Activated naive CD8-positive, alpha-beta T cell treated with anti-CD3 and anti-CD28 coated beads, Interleukin-2, amount 10 ng/mL, durations not matched to agents 7 days and 5 days (primary cell): ENCODE measurements at places on chromosomes 1 and 21.

DNA sequence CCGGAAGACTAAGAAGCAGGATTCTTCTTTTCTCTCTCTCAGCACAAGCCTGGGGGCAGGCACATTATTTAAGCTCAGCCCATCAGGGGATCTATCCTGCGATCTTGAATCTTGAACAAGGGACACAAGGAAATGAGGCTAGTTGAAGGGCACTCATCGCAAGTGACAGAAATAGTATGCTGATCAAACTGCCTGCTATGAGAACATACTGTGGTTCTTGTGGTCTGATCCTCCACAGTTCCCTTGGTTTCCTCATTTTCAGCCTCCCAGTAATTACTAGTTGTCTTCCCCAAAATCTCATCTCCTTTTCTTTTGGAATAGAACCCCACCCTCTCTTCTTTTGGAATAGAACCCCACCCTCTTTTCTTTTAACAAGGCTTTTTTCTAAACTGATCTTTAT lies 6.5 kb downstream of the ANKRD45 start:
- no peak for DNase-seq

- no peak for DNase-seq
These were observed 4.0 kb downstream of the TSACC start for GRCh38 chr1:156342166-156342955.

GRCh38 chr1:199084293-199084692 lies 445.5 kb downstream of the PTPRC start:
- no peak for DNase-seq

DNA sequence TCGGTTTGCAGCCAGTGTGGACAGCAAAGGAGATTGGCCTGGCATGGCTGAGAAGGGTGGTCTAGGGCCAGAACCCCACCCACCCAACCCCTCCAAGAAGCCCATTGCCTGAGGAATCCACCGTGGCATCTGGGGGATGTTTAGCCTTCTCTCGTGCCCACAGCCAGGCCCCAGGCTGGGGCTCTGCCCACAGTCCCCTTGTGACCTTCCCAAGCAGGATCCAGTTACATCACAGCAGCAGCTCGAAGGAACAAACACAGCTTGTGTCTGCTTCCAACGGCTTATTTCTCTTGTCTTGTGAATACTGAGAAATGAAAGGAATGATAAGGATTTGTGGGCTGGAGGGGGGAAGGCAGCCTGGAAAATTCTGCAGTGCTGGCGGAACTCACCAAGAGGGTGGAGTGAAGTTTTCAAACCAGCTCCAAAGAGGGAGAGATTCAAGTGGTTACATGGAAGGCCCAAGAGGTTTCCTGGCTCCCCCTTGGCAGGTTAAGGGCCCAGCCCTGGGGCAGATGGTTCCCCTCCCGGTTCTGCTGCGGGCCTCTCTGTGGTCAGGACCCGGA lies 61.6 kb downstream of the DHRS3 start:
- no peak for DNase-seq

DNA sequence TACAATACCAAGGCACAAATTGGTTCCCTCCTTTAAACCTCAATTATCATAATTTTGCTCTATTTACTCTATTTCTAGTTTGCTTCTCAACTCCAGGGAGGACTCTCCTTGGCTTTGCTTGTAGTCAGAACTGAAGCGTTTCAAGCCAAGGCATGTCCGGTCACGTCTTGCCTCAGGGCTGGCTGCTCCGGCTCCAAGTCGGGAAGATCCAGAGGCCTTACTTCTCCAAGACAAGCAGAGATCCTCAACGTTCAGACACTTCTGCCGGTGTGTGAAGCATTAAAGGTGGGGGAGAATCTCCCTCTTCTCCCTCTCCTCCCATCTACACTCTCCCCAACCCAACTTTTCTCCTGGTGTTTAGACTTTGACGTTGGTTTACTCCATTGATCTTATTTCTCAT lies 7.2 kb upstream of the HHAT start:
- DNase-seq, result no peak

DNA sequence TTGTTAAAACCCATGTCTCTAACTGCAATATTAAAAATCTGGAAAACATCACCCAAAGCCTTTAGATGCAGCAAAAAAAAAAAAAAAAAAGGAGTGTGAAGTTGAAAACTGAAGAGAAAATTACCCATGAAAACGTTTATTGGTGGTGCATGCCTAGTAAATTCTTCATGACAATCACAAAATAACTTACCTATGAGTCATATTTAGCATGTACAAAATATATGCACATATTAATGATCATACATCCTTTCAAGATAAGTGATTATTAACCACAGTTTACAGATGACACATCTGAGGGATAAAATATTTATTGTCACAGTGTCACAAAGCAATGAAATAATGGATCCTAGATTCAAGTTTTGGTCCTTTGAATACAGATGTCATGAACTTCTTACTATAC lies 505.2 kb upstream of the NR5A2 start:
- no peak for DNase-seq

DNA sequence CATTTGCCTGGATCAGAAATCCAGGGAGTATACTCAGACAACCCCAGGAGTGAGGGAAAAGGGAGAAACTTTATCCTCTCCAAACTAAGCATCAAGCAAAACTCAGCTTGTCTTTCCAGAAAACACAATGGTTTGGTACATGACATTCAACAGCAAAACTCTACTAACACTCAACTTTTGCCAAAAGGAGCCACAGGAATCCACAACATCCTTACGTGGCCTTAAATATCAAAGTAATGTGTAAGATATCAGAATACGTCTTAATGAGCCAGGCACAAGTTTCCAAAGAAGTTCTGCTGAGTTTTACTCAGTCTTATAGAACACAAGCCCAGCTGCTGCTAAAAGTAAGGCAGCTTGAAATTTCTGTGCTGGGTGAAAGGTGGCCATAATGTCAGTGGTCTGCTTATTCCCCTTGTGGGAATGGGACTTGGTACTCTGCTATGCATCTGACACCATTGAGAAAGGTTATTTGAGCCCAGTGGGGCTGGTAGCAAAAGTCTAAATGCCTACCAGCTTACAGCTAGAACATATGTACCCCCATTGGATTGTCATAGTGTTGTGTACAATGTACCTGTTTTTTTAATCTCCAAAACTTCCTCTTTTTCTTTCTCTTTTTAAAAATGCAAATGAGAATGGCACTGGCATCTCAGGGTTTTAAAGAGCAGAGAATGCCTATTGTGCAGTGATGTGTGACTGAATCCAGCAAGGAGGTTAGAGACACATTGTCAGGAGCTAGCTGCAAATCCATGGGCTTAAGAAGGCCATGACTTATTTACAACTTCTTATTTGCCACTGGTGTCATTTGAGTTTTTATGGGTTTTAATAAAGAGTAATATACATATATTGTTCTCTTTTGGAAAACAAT lies 62.0 kb upstream of the ST6GALNAC3 start:
- no peak for DNase-seq

GRCh38 chr1:86423473-86423872 lies 498 bp upstream of the CLCA2 start:
- no peak for DNase-seq

DNA sequence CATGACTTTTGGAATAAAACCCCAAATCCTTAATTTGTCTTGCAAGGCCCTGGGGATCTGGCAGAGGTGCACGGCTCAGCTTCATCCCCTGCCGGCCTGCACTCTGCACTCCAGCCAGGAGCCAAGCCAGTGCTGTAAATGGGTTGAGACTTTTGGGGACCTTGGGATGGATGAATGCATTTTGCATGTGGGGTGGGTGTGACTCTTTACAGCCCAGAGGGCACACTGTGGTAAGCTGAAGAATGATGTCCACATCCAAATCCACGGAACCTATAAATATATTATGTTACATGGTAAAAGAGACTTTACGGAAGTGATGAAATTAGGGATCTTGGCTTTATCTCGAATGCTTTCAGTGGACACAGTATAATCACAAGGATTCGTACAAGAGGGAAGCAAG lies 177.8 kb downstream of the EDEM3 start:
- DNase-seq, result no peak

DNA sequence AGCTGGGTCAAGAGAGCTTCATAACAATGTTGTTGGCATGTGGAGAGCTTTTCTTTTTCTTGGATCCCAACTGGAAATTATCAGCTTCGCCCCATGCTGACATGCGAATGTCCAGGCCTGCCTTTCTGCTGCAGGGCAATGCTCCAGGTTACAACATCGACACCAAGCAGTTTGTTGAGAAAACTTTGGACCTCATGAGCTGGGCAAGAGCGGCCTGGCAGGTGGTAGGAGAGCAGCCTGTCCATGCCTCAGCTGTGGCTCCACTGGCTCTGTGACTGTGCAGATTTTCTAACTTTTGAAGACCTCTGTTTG lies 41.4 kb downstream of the MTARC1 start:
- DNase-seq, result no peak

GRCh38 chr1:24553931-24554330 lies 2.0 kb upstream of the NCMAP start:
- DNase-seq, result no peak

GRCh38 chr21:39484711-39485276 lies 33.0 kb downstream of the SH3BGR start:
- DNase-seq, result no peak

DNA sequence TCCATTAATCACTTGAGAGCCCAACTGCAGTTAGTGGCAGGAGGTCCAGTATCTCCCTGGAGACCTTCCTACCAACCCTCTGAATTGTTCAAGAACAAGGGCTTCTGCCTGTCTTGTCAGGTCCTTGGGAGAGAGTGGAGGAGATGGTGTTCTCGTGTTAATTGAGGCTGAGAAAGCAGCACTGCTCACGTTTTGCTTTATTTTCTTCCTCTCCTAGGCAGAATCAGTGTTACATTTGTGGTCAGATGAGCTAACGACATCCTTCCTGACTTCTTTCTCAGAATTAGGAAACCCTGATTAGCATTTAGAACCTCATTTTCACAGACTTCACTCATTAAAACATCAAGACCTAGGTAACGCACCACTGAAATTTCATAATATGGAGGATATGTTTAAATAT lies 26.4 kb upstream of the LRIG2 start:
- no peak for DNase-seq

DNA sequence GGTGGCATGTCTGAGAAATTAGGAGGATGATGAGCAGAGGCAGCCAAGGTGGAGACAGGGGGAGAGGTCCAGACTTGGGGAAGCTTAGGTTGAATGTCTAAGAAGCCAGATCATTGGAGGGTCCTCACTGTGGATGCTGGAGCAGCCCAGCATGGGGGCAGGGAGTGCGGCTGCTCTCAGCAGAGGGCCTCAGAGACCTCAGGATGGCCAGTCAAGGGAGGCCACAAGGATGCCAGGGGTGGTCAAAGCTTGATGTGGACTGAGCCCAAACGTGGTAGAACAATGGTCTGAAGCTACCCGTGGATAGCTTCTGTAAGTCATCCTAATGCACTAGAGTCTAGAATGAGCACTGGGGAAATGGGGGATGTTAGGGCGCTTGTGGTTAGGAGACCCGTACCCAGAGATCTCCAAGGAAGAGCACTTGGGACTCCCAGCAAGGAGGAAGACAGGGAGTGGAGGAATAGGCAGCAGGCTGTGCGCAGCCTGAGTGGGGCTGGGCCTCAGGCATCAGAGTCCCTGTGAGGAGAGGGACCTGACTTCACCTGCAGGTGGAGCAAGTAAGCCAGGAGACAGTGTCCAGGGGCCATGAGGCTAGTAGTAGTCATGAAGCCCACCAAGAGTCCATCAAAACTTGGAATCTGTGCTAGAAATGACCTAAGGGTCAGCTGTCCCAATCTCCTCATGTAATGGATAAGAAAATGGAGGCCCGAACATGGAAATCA lies 4.3 kb upstream of the S100A9 start:
- no peak for DNase-seq

DNA sequence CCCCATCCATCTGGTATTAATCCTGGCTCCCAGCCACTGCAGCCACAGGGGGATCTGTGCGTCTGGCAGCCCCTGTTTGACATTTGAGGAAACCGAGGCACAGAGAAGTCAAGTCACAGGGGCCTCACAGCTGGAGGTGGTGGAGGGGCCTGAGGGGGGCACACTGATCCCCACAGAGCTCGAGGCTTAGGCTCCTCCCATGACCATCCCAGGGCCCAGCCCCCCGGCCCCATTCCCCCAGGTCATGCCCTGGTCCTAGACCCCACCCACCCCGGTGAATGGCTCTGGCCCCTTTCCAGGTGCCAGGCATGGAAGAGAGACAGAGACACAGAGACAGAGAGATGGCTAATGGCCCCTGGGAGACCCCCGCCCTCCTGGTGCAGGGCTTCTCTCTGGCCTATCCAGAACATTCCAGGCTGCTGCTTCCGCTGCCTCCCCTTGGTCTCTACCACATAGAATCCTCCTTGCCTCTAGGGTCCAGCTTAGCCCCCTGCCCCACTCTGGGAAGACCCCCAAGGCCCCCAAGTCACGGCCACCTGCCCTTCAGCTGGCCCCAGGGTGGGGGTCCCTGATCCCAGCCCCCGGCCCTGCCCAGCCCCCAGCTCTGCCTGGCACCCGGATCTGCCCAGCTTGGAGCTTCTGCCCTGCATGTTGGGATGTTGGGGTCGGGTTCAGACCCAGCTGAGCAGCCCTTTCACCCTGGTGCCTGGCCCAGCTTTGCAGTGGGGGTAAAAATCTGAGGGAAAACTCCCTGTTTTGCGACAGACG lies 29.2 kb upstream of the LRRC3 start:
- peak; percentile 25 for DNase-seq

- no peak for DNase-seq
These were observed 3.9 kb downstream of the SPEN start for GRCh38 chr1:15851210-15852035.

GRCh38 chr21:37220433-37220980 lies 46.6 kb downstream of the VPS26C start:
- no peak for DNase-seq

- DNase-seq, result no peak
These were observed 16.7 kb upstream of the TRIM63 start for GRCh38 chr1:26084091-26084561.

DNA sequence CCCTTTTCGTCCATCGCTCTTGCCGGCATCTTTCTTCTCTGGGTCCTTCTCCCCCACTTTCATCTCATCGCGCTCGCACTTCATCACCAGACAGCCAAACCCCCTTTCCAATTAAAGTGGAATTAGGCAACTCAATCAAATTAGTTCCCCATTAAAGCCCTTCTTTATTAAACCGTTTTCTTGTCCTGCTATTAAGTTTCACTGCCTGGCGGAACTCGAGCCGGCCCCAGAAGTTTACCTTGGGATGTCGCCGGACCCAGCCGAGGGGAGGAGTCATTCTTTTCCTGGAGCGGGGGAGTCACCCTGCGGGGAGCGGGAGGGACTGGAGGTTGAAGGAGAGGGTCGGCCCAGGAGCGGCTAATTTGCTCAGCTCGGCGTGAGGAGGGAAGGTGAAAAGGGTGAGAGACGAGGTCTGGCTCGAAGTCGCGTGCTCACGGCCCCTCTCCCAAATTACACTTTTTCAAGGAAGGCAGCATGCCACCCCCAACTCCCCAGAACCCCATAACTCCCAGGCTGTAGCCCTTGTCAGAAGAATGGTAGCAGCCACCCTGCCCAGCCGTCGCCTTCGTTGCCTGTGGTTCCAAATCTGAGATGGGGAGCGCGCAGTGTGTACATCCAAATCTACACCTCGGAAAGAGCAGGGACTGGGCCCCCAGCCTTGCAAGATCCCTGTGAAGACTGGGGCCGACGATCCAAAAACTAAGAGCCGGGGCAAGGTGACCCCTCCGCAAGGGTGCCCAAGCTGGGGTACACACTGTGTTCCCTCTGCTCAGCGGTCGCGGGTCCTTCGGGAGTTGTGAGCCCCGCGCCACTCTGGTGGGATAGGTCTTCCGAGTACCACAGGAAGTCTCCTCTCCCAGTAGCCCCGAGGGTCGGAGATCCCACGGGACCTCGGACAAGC lies 6.4 kb downstream of the DMRTA2 start:
- peak; percentile 35 for DNase-seq
